Stimulated activated CD4-positive, alpha-beta T cell treated with anti-CD3 and anti-CD28 coated beads, Interleukin-12 subunit alpha, Interleukin-12 subunit beta, amount 100 ng/mL, for 24 hours (primary cell): ENCODE measurements at places on chromosomes 3 and 15.

GRCh38 chr3:115580566-115580965 is 42.7 kb upstream of the GAP43 start:
- no peak for DNase-seq

DNA sequence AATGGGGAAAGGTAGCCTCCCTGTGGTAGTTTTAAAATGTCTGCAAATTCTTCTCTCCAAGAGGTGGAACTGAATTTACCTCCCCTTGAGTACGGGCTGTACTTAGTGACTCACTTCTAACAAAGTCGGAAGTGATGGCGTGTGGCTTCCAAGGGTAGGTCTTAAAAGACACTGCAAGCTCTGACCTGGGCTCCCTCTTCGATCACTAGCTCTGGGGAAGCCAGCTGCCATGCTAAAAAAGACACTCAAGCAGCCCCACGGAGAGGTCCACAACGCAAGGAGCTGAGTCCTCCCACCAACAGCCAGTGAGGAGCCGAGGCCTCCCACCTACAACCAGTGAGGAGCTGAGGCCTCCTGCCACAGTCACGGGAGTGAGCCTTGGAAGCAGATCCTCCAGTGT is 122.0 kb upstream of the HACD2 start:
- no peak for DNase-seq

DNA sequence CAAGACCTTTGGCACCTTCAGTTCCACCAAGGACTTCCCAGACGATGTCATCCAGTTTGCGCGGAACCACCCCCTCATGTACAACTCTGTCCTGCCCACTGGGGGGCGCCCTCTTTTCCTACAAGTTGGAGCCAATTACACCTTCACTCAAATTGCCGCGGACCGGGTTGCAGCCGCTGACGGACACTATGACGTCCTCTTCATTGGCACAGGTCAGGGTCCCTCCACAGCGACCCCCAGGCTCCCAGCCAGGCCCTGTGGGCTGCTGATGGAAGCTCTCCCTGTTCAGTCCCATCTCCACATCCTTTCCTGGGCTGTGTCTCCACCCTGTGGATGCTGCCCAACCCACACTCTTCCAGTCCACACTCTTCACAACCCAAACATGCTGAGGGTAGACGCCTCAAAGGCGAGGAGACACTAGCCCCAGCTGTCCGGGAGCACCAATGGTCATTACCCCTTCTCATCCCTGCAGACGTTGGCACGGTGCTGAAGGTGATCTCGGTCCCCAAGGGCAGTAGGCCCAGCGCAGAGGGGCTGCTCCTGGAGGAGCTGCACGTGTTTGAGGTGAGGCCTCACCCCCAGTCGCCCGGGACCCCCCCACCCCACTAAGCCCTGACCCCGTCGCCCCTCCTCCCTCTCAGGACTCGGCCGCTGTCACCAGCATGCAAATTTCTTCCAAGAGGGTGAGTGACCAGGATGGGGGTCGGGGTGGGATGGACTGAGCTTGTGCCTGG is 4.3 kb upstream of the LSMEM2 start:
- peak; percentile 48 for DNase-seq

DNA sequence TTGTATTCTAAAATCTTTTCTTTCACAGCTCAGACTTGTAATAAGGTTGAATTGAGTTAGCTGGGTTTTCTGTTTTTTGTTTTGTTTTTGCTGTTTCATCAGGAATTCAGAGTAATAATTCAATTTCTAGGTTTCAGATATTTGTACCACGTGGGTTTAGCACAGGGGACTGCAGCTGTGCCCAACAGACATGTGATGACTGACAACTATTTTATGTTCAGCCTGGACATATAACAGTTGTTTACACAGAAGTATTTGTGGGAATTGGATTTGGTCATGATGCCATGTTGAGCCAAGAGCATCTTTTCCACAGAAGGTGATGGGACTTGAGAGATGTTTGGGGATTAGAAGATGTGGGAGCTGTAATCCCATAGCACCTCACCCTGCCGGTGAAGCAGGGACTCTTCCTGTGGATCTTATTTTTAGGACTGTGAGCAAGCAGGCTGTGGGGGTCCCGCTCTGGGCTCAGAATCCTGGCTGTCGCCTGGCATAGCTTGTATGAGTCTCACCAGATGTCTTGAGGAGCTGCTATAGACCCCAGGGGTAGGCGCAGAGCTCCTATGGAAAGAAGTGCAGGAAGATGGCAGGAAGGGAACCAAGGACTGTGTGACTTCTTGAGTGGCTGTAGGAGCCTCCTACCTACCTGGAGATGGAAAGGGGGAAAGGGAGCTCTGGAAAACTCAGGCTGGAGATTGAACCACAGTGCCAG is 23.7 kb downstream of the PXYLP1 start:
- no peak for DNase-seq

DNA sequence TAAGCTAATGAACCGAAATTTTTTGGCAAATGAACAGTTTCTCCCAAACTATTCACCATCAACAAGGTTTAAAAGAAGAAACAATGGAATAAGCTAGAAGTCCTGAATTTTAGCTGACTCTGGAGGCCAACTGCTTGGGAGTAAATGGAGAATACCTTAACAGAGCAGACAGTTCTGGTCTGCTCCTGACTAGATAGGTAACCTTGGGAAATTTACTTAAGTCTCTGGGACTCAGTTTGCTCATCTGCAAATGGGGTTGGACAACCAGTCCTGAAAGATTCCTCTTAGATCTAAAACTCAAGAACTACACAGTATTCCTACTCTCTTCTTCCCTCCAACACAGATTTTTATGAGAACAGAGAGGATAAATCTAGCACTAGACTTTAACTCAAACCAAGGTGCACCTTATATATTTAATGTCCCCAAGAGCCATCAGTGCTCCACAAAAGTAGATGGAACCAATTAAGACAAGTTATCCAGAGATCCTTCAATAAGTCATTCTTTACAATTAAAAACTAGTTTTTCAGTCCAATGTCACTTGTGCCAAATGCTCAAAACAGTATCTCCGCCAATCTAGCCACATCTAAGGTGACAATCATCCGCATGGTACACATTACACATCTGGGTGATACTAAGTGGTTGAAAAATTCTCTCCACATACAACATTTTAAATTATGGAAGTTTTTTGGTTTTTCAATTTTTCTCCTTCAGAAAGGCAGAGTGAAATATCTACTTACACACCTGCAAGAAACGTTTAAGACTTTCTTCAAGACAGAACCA is 1.5 kb downstream of the RHOA start:
- DNase-seq: no peak

DNA sequence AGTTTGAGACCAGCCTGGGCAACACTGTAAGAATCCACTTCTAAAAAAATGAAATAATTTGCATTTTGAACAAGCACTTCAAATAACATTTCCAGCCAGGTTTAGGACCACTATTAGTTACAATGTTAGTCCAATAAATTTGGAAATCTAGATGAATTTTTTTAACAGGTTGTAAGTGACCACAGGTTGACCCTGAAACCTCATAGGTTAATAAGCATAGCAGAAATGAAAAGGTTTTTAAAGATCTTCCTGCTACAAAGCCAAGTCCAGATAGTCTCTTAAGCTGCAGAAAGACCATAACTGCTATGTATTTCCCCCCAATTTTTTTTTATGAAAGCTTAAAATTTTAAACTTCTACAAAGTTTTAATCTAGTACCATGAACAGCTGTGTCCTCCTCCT is 1.5 kb upstream of the NIT2 start:
- no peak for DNase-seq

GRCh38 chr3:135226057-135226456 is 431.0 kb downstream of the EPHB1 start:
- DNase-seq: no peak

GRCh38 chr3:117485841-117486240 is 776.3 kb downstream of the TUSC7 start:
- DNase-seq: no peak

- DNase-seq: peak; percentile 55
Measured at GRCh38 chr15:69713726-69714559, 261.3 kb downstream of the RPLP1 start.

DNA sequence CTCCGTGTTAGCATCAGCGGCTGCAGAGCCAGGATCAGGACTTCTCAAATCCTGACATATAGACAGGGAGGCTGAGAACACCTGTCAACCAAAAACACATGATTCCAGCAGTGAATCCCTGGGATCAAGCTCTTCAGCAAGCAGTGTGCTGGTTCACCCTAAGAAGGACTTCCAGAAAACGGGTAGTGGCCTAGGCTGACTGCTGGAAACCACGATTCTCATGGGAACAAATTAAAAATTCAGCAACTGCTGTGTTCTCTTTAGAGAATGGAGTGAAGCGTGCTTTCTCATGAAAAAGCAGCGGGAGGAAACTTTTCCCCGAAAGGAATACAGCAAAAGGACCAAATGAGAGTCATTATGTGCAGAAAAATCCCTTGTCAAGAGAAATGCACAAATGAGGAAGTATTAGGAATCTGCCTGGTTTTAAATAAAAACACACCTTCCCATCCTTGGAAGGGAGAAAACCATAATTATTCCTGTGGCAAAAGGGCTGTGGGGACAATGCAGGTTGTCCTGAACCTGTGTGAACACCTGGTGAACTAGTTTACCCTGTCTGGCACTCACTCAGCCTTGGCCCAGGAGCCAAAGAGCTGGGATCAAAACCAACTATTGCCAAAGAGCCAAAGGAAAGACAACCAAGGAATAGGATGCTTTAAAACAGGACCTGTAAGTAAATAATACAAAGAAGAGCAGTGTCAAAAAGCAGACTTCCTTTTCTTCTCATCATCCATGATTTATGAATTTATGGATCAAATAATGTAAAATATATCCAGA is 13.4 kb downstream of the IL12A start:
- DNase-seq: no peak

- no peak for DNase-seq
Measured at GRCh38 chr3:190073264-190074008, 47.3 kb downstream of the P3H2 start.

GRCh38 chr3:6799264-6799915 is 61.5 kb upstream of the GRM7 start:
- DNase-seq: peak; percentile 12

DNA sequence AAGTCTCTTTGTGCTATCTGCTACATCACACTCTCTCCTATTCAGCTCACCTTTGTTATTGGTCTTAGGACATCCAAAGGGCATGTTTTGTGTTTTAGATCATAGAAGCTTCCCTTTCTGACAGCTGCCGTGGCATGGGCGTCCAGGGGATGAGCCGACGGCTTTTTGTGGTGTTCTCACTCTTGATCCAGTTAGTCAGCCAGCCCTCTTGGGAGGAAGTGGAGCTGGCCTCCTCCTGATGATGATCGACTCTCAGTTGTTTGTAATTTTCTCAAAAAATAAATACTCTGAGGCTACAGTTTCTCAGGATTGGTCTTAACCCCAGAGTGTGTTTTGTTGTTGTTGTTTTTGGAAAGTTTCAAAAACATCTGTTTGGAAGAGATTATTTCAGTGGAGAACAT is 34.4 kb downstream of the BOC start:
- no peak for DNase-seq

DNA sequence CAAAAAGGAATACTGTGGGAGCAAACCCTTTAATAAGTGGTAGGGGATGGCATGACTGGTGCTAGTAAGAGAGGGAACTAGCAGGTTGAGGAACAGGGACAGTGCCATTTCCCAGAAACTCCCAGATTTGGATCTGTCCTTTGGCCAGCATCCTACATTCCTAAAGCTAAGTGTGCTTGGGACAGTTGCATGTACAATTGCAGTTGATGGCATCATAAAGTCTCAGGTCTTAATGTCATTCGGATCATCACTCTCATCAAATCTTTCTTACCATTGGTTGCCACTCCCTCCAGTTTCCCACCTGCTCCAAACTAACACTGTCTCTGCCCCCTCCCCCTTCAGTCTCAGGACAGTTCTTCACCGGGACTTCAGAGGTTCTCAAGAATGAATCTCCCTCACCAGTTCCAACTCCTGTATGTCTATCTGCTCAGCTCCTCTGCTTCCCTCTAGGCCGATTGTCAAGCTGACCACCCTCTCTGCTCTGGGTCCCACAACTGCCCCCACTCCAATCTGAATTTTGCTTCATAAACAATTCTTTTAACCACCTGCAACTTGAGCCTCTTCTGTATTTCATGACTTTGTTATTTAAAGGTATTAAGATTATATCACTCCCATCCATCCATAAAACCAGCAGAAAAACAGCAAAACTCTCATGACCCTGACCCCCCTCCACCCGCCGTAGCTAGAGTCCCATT is 260.8 kb downstream of the CGGBP1 start:
- DNase-seq: no peak

- DNase-seq: no peak
Measured at GRCh38 chr15:29596266-29596665, 226.0 kb downstream of the TJP1 start.

- DNase-seq: no peak
Measured at GRCh38 chr3:133849346-133849745, 43.7 kb downstream of the SRPRB start.

DNA sequence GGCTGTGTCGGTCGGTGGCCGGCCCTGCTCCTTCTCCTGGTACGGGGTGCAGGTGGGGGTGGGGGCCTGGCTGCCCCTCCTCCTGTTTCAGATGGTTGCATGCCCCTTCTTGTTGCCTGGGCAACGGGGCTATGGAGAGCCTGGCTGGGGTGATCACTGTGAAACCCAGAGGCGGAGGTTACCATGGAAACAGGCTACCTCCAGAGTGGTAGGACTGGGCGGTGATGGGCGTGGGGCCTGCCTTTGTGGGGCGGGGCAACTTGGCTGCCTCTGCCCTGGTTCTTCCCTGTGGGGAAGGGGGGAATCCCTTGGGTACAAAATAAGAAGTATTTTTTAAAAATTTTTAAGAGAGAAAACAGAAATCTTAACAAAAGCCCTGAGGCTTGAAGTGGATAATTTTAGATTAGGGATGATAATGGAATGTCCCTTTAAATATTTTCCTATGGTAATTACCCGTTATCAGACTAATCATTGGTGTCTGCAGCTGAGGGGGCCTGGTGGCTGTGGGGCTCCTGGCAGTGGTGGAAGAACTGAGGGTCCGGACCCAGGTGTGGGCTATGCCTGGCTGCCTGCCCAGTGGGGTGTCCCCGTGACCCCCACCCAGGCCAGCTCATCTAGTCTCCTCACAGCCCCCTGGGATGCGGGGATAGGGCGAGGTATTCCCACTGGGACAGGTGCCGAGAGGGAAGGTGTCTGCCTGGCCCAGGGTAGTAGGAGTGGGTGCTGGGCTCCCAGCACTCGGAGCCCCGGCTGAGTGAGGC is 32.5 kb downstream of the PLXNA1 start:
- DNase-seq: no peak

DNA sequence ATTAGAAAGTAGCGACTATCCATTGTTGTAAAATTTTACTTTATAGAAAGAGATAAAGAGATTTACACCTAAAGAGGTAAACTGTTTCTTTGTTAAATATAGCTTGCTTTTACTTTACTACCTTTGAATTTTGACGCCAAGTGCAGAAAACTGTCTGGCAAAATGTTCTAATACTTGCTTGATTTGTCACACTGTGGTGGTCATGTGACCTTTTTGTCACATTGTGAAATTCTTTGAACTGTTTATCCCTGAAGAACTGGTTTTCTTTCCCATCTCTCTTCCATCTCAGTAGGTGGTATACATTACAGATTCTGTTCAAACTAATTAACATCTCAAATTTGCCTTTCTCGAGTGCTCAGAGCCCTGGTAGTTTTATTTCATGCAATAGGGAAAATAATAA is 327.4 kb downstream of the NAALADL2 start:
- DNase-seq: no peak

DNA sequence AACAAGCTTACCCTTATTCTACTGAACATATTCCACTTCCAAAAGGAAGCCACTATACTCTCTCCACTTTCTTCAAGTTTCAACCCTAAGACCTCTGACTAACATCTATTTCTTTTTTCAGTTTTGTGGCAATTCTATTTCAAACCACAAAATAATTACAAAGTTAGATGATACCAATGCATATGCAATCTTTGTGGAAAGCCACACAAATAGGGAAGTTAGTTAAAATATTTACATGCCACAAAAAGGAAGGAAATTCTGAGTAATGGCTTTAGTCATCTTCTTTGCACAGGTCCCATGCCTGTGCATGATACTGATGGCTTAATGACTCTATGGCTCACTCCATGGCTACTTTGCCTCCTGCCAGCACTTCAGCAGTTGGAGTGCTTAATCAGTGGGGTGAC is 57.0 kb upstream of the MCTP2 start:
- no peak for DNase-seq
